Fibroblast of skin of abdomen (primary cell): ENCODE measurements at places on chromosomes 6 and 20.

- peak; percentile 25 for DNase-seq
These were observed 68.3 kb upstream of the BTBD3 start for GRCh38 chr20:11849270-11849915.

GRCh38 chr6:99185525-99185924 lies 163.9 kb downstream of the FAXC start:
- no peak for DNase-seq

GRCh38 chr20:15814360-15814759 lies 758.9 kb downstream of the KIF16B start:
- DNase-seq: no peak

DNA sequence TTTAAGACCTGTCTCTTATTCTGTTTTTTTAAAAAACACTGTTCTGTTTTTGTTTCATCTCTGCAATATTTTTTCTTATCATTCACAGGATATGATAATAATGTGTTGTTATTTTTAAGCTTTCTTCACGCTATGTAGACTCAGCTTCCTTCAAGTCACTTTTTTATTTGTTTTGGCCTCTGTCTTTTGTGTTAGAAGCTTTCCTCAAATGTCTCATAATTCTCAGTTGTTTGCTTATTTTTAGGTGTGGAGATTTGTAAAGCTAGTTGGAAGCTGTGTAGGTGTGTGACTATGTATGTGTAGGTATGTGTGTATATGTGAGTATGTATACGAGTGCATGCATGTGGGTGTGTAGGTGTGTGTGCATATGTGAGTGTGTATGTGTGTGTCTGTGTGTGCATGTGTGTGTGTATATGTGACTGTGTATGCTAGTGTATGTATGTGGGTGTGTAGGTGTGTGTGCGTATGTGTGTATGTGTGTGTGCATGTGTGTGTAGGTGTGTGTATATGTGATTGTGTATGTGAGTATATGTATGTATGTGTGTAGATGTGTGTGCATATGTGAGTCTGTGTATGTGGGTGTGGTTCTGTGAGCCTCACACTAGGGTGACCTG lies 16.3 kb upstream of the VEGFA start:
- DNase-seq: no peak

GRCh38 chr6:169867751-169868191 lies 116.3 kb downstream of the ERMARD start:
- no peak for DNase-seq

- DNase-seq: peak; percentile 15
These were observed 437.6 kb downstream of the MAFB start for GRCh38 chr20:40251284-40251932.

DNA sequence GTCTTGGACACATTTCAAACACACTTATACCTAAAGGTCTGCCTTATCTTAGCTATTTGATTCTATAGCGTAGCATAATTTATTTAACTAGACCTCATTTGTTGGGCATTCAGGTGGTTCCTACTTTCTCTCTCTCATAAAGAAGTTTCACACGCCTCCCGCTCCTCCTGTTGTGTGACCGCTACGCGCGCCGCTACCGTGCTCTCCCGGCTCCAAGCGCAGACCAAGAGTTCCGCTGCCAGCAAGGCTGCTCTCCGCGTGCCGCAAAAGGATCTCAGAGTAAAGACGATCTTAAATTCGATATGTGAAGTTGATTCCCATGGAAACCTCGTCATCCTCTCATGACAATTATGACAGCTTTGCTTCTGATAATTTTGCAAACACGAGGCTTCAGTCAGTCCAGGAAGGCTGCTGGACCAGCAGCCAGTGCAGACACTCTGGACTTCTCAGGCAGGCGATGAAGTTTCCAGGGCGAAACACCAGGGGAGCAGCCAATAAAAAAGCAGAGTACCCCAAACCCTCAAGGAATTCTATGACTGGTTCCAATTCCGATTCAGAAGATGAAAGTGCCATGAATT lies 20.4 kb downstream of the PRSS16 start:
- no peak for DNase-seq

- DNase-seq: no peak
These were observed 137.2 kb downstream of the MOXD1 start for GRCh38 chr6:132264021-132264500.

DNA sequence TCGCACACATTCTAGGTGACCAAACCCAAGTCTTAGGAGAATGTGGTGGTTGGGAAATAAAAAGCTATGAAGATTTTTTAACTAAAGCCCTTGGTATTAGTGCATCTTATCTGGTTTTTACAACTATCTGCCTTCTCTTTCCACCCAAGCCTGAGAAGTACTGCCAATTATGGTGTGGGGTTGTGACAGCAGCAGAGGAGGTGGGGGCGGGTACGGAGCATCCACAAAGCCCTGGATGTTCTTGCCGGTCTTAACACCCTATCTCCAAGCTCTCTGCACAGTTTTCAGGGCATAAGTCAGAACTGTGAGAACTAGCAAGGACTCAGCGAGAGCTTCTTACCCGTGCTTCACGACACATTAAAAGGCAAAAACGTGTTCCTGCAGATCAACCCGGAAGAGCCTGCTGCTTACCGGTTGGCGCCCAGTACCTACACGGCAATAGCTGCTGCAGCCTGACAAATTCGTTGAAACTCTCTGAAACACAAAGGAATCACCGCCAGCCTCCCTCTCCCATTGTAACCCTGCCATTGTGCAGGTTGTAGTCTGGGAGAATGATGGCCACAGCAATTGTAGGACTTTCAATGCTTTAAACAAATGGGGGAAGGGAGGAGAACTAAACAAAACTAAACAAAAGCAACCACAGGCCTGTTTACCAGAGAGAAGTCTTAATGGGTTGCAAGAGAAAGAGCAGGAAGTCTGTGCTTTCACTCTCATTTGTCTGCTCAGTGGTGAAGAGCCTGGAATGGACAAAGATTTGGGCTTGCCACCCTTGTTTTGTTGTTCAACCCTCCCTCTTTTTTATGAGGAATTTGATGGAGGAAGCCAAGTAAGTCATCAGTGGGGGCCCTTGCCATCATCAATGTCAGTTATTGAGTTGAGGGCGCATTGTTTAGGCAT lies 461.0 kb upstream of the JARID2 start:
- DNase-seq: no peak

- DNase-seq: no peak
These were observed 20.3 kb downstream of the SLC16A10 start for GRCh38 chr6:111107589-111107988.

- peak; percentile 49 for DNase-seq
These were observed 1166.8 kb upstream of the CITED2 start for GRCh38 chr6:140541288-140541687.

GRCh38 chr20:53598140-53599043 lies 4.8 kb upstream of the ZNF217 start:
- DNase-seq: no peak

DNA sequence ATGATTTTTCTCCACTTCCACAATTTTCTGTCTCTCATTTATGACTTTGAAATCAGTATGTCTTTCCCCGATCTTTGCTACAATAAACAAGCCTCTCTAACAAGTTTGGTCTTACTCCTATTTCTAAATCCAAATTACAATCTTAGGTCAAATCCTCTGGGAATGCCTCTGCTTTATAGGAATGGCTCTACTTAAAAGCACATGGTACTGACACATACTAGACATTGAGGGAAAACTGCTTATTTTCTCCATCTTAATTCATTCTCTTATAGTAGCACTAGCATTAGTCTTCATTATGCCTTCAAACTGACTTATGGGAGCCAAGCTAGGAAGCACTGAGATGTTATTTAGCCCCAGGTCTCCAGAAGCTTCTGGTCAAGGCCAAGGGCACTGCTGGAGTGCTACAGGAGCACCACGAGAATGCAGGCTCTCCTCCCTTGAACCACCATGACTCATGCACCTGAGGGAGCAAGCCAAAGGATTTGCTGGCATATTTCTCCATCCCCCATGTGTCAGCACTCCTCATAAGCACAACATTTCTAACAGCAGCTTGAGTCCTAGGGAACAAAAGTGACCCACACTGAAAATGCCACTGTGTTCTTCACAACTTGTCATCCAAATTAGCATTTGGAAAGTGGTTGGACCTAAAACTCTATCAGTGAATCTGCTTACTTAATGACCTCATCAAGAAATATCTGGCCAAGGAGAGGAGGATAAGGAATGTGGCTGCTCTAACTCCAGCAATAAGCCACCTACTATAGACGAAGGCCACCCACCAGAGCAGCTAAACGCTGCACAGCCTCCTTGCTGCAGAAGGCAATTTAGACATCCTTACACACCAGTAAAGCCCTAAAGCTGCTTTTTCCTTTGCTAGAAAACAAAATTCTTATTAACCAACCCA lies 156.8 kb upstream of the KCNQ5 start:
- peak; percentile 80 for DNase-seq

- DNase-seq: no peak
These were observed 54.8 kb downstream of the PHACTR2 start for GRCh38 chr6:143732536-143732935.

DNA sequence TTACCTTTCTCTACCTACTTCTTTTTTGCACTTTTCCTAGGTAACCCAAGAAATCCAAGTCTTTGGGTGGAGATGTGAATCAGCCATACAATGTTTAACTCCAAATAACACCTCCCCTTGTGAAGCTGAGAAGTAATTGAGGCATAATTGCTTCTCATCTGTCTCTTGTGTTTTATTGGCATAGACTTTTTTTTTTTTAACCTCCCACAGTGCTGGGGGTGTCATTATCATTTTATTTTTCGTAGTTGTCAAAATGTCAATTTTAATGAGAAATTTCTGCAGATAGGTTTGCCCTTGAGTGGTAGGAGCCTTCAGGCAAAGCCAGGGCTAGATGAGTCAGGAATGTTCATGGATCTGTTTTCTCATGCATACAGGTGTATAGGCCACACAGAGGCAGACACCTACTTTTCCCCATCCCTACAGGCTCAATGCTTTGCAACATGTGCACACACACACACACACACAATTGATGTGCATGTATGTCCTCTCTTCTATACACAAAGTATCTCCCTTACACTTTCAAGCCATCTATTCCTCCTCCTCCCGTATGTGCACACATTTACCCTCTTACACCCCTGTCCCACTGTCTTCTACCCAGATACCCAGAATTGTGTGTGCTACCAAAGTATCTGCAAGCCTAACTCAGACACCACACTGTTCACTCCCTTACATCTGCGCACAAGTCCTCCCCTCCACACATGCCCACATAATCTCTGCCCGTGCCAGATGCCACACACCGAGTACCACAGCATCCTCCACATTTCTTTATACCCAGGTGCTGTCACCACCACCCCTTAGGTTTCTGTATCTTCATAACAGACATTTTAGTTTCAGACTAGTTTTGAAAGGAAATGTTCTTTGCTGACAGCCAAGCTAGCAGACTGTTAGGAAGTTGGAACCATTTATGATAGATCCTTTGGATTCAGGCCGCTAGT lies 22.0 kb downstream of the RALY start:
- no peak for DNase-seq

DNA sequence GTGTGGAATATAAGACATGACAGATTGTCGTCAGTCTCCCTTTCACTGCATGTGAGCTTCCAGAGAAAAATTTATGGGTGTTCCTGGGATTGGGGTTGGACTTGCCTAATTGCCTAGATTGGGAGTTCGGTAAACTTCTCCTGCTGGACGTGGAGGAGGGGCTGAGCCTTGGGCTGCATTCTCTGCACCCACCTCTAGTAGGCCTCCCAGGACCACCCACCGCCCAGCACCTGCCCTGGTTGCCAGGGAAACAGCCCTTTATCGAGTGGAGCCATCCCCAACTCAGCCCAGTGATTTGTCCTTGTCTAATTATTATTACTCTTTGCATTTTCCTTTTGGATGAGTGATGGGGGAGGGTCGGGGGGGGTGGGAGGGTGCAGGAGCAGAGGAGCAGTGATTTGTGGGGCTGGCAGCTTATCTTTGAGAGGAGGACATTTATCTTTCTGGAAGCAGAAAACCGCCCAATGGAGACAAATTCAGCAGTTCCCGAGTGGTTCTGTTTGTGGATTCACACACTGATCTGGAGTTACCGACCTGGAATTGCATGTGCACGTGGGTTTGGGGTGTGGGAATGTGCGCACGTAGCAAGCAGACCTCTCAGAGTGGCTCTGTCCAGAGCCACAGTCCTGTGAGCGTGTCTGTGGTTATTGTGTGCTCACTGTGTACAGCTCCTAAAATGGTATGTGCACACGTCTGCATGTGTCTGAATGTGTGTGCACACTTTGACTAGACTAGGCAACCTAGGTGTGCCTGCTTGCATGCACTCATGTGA lies 104.5 kb downstream of the DHX35 start:
- no peak for DNase-seq

DNA sequence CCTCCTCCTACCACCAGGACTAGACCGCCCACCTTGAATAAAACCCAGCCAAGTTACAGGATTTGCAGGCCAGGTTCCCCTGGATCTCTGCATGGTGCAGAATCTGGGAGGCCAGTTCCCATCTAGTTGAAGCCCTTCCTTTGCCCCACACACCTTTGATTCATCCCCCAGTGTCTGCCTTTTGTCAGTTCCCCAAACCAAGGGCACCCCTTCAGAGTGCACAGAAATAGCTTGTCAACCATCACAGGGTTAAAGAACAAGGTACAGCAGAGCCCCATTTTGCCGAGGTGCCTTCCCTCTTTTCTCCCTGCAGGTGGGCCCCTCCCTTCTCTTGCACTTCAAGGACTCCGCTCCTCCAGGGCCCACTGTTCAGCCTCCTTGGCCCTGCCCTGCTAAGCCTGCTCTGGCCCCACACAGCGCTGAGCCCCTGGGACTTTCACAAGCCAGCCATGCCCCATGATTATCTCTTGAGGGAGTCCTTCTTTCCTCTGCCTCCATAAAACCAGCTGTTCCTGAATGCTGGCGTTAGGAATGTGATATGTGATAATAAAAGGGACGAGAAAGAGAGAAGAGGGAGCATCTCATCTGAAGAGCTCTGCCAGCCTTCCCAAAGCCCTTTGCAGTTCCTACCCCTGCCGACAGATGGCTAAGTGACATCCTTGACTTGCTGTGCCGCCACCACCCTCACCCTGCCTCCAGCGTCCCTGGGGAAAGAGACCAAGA lies 280.3 kb downstream of the CDC5L start:
- no peak for DNase-seq

- DNase-seq: peak; percentile 56
These were observed 57.5 kb downstream of the FOXC1 start for GRCh38 chr6:1667012-1667804.

DNA sequence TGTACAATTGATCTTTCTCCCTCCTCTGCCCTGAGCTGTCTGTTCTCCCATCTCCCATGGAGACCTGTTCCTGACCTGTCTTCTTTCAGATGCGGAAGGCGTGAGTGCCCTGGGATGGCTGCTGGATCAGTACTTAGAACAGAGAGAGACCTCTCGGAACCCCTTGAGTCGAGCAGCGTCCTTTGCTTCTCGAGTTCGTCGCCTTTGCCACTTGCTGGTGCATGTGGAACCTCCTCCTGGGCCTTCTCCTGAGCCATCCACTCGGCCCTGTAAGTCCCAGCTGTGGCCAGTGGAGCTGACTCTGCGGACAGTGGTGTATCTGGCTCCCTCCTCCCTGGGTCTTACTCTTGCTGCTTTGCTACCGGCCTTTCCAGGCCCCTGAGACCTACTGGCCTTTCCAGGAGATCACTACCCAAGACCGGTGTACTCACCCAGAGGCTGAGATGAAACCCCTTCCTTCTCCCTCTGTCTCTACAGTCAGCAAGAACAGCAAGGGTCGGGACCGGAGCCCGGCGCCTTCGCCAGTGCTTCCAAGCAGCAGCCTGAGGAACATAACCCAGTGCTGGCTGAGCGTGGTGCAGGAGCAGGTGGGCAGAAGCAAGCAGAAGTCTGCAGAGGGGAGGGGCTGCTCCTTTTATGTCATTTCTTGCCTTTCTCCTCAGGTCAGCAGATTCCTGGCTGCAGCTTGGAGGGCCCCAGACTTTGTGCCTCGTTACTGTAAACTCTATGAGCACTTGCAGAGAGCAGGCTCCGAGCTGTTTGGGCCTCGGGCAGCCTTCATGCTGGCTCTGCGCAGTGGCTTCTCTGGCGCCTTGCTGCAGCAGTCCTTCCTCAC lies 22.5 kb downstream of the CUL9 start:
- no peak for DNase-seq

- DNase-seq: peak; percentile 33
These were observed 417 bp downstream of the VAPB start for GRCh38 chr20:58389324-58389967.
